ENCODE measurements at places on chromosomes 1 and 21. TPM values are rescaled to one million over a fixed set of nuclear protein-coding genes. Genes with fewer than 3 reads are reported as not detected.

KRTAP12-2 gene
- polyA plus RNA-seq: not detected

VTCN1 gene
- 0.32 TPM for polyA plus RNA-seq

NIBAN1 gene
- polyA plus RNA-seq: 0.50 TPM

CA14 gene
- polyA plus RNA-seq: 2.0 TPM

ATP1A4 gene
- polyA plus RNA-seq: not detected

SPATA17 gene
- polyA plus RNA-seq: not detected

ALPL gene
- polyA plus RNA-seq: 93.1 TPM

USH2A gene
- polyA plus RNA-seq: 0.14 TPM

TMEM269 gene
- polyA plus RNA-seq: not detected

NTPCR gene
- polyA plus RNA-seq: 29.1 TPM

HPDL gene
- polyA plus RNA-seq: 0.15 TPM

SPRR5 gene
- polyA plus RNA-seq: not detected

HUNK gene
- 0.17 TPM for polyA plus RNA-seq

IFNLR1 gene
- polyA plus RNA-seq: 4.1 TPM

CLDN19 gene
- polyA plus RNA-seq: not detected

IGSF3 gene
- 0.14 TPM for polyA plus RNA-seq

LY9 gene
- 0.42 TPM for polyA plus RNA-seq

VHLL gene
- not detected for polyA plus RNA-seq

COL8A2 gene
- polyA plus RNA-seq: 0.47 TPM

CD2 gene
- 0.69 TPM for polyA plus RNA-seq

GBP3 gene
- 5.1 TPM for polyA plus RNA-seq

BRINP2 gene
- 0.10 TPM for polyA plus RNA-seq

IFNAR1 gene
- 52.8 TPM for polyA plus RNA-seq

TMIGD3 gene
- polyA plus RNA-seq: 3.4 TPM

DYRK3 gene
- polyA plus RNA-seq: 2.1 TPM

ITLN2 gene
- polyA plus RNA-seq: 0.12 TPM

PRAMEF12 gene
- polyA plus RNA-seq: not detected

HSF2BP gene
- polyA plus RNA-seq: 0.16 TPM

RERE gene
- 12.6 TPM for polyA plus RNA-seq

MYOC gene
- not detected for polyA plus RNA-seq

RGS5 gene
- polyA plus RNA-seq: 4.7 TPM

GPR37L1 gene
- 0.04 TPM for polyA plus RNA-seq

FMO5 gene
- 36.0 TPM for polyA plus RNA-seq

POU2F1 gene
- polyA plus RNA-seq: 5.4 TPM

DNASE2B gene
- polyA plus RNA-seq: not detected

OR2L8 gene
- not detected for polyA plus RNA-seq

PPIAL4G gene
- polyA plus RNA-seq: not detected

ELF3 gene
- polyA plus RNA-seq: 22.2 TPM

KRTAP25-1 gene
- polyA plus RNA-seq: not detected

CD244 gene
- 1.1 TPM for polyA plus RNA-seq

CNTN2 gene
- polyA plus RNA-seq: 0.25 TPM

ADAMTSL4 gene
- polyA plus RNA-seq: 12.2 TPM

GABRD gene
- 0.29 TPM for polyA plus RNA-seq
